ENCODE measurements at places on chromosomes 5 and 9.

DNA sequence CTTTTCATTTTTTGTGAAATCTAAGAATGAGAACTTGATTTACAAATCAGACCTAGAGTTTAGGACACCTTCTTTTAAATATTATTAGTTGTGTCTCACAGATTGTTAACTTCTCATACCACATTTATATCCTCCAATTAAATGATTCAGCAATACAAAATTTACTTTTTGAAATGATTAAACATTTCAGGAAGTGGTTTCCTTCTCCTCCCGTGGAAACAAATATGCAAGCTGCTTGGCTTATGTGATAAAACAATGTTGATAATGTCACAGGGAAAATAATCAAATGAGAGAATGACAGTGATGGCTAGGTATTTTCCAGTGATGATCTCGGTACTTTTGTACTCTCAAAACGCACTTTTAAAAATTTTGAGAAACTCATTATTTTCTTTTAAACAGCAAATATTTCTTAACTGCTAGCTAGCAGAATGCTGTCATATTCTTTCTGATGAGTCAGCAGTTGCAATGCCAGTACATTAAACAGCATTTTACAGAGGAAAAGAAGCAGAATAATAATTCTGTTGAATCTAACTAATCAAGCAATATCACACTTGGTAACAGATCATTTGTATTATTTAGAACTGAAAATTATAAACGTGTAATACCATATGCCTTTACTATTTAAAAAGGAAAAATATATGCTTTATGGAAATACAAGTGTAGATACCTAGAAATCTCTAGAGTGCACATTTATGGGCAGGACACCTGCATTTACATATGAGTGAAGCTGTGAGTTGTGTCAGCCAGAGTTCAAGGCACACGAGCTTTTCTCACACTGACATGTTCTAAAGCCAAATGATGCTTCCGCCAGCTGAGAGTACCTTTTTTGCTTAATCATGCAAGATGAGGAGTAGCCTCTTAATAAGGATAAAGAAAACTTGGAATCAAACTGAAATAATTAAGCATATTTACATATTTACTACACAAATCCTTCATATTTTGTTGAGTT, 53.6 kb upstream of the CDH18 start:
- no peak for DNase-seq

DNA sequence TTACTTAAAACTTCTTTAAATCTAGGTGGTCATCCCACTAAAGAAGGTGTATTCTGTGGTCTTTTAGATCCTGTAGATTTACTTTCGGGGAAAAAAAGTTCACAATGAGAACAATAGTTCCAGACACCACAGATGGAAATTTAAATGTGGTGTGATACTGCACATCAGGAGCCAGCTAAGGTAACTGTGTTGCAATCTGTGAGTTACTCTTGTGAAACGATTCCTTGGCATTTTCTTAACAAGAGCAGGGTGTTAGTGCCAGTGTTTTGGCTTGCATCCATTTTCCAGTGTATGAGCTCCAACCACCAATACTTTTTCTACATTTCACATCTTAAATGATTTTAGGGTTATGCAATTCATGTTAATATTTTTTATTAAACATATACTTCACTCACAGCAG, 674.5 kb downstream of the CETN3 start:
- DNase-seq, result no peak

GRCh38 chr5:23257656-23258055, 249.8 kb upstream of the PRDM9 start:
- DNase-seq, result no peak

GRCh38 chr9:129145841-129146292, 32.2 kb downstream of the IER5L start:
- peak; percentile 96 for DNase-seq

DNA sequence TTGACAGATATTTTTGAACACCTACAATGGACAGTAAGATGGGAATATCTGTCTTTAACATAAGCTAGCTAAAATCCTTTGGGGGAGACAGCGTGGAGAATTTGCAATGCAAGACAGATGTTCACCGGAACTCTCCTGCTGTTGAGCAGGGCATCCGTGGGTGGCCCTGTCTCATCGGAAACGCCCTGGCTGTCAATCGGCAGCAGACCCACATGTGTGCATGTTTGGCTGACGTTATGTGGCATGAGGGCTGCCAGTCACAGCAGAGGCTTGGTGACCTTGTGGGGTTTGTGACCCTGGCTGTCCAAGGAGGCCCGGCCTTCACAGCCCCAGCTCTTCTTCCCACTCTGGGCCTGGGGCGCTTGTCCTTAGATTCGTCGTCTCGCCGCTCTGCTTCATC, 129.7 kb upstream of the OTULINL start:
- DNase-seq, result no peak

DNA sequence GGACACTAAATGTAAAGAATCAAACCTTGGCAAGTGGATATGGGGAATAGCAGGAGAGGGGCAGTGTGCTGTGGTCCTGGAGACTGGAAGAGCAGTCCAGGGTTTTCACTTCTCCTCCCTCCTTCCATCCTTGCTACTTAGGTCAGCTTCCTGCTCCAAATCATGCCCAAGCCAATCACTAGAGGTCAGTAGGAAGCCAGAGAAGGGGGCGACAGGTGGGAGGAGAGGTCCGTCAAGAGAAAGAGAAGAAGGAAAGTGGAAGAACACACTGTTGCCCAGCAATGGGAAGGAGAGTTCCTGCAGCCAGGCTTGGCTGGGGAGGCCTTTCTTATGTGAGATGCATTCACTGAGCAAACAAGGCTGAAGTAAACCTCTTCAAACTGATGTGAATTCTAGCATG, 289.6 kb downstream of the DTWD2 start:
- no peak for DNase-seq

GRCh38 chr5:98103807-98104206, 669.7 kb upstream of the RGMB start:
- no peak for DNase-seq

- DNase-seq, result no peak
Observed at GRCh38 chr9:94979904-94980507, 253.5 kb downstream of the AOPEP start.

DNA sequence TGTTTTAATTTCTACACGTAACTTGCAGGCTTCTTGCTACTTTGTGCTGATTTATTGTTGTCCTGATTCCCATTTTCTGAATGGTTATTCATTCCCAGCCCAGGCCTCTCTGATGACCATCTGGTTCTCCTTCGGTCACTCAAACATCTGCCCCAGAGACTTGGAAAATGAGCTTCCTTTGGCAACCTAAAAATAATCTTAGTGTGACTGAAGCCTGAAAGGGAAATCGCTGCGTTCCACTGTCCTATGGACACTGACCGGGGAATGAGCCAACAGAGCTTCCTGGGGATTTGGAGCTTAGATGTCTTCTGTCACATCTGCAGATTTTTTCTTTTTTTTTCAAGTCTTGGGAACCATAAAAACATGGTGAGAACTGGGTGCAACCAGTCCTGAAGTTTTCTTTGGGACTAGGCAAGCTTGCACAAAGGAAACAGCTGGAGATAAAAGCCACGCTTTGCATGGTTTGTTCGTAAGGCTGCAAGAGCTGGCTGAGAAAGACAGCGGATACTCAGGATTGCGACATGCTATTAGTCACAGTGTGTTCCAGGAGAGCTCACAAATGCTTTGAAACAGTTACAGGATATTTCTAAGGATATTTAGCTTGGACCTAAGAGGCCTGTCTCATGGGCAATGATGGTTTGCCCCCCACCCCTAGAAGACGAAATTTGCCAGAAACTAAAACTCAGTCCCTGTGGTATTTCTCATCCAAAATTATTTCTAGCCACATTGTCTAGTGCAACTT, 146.2 kb downstream of the GOLPH3 start:
- peak; percentile 99 for DNase-seq

DNA sequence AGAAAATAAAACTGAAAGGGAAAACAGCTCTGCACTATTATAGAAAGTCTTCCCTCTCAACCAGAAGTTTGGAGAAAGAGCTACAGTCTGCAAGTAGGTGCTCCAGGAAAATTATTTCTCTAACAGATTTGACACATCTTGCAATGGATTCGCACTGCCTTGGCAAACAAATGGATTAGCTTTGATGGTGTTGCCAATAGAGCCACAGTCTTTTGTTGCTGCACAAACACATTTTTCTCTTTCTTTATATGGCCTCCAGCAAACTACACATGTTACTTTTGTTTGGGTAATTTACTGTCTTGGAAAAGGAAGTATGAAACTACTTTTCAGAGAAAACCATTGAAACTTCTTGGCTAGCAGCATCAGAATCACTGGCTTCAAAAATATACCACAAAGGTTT, 523.1 kb downstream of the EFNA5 start:
- no peak for DNase-seq

- DNase-seq, result peak; percentile 78
Observed at GRCh38 chr5:116626272-116626723, 51.7 kb upstream of the SEMA6A start.
